Calu3 (cell line): ENCODE measurements at places on chromosomes 5 and 9. TPM values are rescaled to one million over a fixed set of nuclear protein-coding genes. Genes with fewer than 3 reads are reported as not detected.

The ZNF879 gene
- total RNA-seq = 1.4 and 2.4 TPM in 2 replicates

The GRIA1 gene
- not detected in 2 replicates for total RNA-seq

GRCh38 chr5:31767335-31768031 is 128.6 kb downstream of the PDZD2 start:
- no peak for DNase-seq

GRCh38 chr5:65825408-65826328 is 100.7 kb upstream of the ERBIN start:
- DNase-seq = no peak

The SLC1A3 gene
- total RNA-seq = 6.0 and 7.9 TPM in 2 replicates

DNA sequence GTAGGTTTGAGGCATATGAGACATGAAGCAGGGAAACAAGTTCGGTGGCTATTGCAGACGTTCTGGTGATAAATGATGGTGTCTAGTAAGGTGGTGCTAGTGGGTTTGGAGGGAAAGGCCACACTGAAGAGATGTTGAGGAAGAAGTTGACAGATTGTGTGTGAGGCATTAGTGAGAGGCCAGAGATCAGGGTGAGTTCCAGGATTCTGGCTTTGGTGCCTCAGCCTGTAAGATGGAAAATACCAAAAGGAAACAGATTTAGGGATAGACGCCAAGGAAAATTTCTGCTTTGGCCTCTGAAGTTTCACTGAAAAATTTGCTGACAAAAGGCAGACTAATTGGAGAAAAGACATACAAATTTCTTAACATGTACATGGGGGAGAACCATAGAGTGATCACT is 6.4 kb upstream of the PAIP1 start:
- DNase-seq = no peak

GRCh38 chr5:168583742-168584482 is 4.7 kb upstream of the PANK3 start:
- no peak for DNase-seq

GRCh38 chr9:134433101-134433500 is 106.8 kb downstream of the RXRA start:
- DNase-seq = no peak

GRCh38 chr5:118736396-118736795 is 252.0 kb downstream of the DTWD2 start:
- DNase-seq = no peak

The FOXD4L6 gene
- 0.28 TPM in 1 of 2 replicates, not detected in the other for total RNA-seq

GRCh38 chr5:32173267-32174010 is 680 bp downstream of the GOLPH3 start:
- DNase-seq = peak; percentile 65

DNA sequence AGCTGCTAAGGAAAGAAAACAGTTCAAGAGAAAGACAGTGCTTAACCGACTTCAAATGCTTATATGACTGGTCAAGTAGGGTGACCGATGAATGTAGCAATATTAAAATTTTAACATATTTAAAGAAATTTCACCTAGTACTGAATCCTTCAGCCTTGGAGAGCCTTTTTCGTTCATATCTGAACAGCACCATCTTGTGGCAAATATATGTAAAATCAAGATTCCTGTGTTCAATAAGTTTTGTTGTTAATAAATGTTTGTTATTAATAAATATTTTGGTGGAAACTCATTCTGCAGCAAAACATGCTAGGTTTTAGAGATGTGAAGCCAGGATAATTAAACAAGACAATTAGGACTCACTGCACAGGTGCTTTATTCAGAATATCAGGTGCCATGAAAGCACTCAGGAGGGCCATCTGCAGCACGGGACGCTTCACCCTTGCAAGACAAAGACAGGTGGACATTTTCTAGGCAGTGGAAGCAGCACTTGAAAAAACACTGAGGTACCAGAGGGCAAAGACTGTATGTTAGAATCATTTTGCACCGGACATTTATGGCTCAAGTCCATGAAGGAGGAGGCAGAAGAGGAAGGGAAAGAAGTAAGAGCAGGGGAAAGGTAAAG is 15.6 kb downstream of the TICAM2 start:
- DNase-seq = no peak

DNA sequence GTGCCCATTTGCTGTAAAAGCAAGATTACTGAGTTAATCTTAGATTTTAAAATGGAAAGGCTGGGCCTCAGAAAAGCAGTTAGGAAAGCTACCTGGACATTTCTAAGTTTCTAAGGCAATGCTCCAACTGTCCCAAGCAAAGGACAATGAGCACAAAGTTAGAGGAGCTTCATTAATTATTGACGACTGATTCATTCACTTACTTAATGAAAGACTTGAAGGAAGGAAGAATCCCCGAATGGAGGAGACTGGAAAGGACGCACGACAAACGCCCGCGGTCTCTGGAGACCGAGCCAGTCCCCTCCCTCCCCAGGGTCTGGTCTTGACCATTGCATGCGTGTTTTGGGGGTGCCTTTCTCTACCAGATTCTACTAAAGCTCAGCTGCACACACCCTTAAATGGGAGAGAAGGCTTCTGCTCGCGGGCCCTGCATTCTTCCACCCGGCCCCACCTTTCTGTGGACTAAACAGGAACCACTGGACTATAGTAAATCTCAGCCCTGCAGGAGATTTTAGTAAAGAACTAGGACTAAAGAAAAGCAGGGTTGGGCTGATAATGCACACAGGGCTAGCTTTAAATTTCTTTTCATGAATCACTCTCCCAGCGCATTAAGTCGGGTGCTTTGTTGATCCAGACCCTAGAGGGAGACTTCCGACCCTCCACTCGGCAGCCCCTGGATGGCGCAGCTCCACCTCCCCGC is 44.8 kb downstream of the CTSL start:
- DNase-seq = peak; percentile 8

DNA sequence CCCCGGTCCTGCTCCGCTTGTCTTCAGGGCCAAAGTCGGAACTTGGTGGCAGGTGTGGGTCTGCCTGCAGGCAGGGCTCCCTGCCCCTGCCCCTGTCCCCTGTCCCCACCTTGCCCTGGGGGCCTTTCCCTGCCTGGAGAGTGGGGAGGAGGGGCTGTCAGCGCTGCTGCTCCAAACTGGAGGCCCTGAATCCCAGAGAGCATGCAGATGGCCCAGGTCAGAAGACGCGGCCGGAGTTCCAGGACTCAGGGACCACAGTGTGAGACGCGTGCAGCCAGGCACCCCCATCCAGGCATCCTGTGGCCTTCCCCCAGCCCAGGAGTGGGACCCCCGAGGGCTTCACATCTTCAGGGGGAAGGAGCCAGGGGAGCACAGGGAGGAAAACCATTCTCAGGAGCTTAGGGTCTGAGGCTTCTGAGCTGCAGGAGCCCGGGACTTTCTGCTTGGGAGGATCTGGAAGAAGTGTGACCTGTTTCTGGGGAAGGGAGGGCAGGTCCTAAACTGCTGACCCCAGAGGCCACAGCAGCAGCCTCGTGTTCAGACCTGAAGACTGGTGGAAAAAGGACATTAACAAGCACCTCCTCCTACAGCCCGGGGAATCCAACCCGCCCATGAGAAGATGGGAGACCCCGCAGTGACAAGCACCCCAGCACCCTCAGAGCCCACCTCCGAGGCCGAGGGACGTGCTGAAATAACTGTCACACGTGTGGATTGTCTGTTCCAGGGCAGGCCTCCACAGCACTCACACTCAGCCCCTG is 38.0 kb downstream of the RASGEF1C start:
- DNase-seq = no peak

DNA sequence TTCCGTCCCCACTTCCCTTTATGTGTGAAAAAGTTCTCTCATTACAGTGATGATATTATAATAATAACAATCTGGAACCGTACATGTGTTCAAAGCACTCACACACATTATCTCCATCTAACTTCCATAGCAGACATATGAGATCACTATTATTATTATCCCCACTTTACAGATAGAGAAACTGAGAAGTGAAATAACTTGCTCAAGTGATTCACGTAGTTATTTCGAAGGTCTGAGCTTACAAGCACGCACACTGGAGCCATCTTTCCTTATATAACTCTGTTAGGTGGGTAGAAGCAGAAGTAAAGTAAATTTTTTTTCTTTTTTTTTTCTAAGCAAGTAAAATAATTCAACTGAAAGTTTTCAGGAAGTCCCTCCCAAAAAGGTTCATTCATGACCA is 62.9 kb upstream of the PTGER4 start:
- no peak for DNase-seq

- DNase-seq = no peak
Measured at GRCh38 chr9:28774433-28775235, 1201.4 kb upstream of the C9orf72 start.

The DIRAS2 gene
- 1.5 and 1.7 TPM in 2 replicates for total RNA-seq
